ENCODE measurements at places on chromosomes 6 and 20.

DNA sequence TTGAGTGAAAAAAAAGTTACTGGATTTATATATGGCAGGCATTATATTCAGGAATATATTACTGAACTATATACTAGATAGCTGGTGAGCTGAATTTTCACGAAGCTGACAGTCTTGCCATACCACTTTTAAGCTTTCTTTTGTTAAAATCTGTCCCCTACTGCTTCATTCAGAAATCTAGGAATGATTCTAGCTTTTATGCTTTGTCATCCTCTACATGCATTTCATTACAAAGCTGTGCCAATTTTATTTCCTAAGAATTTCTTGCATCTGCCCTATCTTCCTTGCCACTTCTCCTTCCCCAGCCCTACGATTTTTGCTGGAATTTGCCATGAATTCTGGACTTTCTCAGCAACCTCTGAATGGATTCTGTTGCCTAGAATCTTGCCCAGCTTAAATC lies 158.5 kb upstream of the ADGRB3 start:
- DNase-seq, result no peak

- DNase-seq, result no peak
Observed at GRCh38 chr6:10655508-10656055, 38.8 kb downstream of the C6orf52 start.

DNA sequence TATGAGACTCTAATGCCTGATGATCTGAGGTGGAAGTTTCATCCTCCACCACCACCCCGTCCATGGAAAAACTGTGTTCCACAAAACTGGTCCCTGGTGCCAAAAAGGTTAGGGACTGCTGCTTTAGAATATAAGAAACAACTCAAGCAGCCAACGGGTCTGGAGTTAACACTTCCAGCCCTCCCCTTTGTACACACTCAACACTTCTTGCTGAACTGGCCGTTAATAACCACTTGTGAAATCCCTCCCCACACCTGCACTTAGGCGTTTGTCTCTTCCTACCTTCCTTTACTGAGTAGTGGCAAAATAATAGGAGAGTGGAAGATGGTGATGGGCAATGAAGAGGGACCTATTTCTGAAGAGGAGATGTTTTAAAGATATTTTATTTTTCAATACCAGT lies 10.5 kb downstream of the SAYSD1 start:
- no peak for DNase-seq

GRCh38 chr20:7348253-7348652 lies 580.8 kb downstream of the BMP2 start:
- no peak for DNase-seq

DNA sequence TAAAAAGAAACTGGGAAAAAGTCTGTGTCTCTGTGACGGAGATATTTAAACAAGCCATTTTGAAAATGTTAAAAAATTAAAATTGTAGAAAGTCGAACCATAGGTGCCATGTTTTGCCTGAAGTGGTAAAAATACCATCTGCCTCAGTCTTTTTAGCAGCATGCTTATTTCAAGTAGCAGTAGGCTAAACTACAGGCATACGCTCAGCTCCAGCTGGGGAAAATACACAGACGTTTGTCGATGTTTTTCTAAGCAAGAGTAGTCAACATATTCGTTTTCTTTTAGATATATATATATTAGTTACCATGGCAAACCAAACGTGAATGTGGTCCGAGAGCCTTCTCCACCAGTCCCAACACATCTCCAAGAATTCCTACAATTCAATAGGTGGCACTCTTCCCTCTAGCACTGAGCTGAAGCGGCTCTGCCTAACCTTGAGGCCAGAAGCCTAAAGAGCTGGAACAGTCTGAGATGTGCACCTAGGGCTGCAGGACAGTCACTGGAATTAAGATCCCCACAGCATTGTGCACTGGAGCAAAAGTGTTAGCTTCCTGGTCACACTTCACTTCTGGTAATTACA lies 70.2 kb upstream of the BEND3 start:
- DNase-seq, result no peak

DNA sequence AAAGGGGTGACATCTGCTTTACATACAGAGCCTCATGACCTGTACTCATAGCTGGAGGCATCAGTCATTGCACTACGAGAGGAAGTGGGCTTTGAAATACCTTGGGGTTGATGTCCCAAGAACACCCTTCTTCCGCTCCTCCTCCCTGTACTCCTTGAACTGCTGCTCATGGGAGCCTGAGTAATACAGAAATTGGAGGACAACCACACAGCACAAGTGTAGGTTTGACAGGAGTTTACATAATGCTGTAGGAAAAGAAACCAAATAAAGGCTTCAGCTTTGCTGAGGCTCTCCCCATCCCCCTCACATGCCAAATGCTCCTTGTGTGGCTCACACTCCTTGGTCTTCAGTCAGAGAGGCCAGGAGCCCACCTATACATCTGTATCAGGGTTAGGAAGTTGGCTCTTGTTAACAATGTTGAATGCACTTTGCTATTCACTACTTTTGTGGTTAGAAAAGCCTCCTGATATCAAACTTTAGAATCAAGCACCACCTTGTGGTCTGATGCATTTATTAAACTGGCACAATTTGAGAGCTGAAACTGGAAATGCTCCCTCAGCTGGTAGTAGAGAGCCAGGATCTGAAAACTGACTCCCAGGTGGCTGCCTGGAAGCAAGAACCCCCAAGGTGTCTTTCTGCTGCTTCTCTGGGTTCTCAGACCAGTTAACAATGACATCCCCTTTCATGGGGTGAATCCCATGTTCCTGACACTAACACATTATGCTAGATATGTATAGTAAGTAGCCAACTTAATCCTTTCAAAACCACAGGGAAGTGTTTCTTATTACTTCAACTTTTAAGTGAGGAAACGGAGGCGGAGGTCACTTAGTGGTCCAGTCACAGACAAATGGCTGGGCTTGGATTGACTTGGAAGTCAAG lies 56.2 kb upstream of the EDN1 start:
- peak; percentile 72 for DNase-seq

DNA sequence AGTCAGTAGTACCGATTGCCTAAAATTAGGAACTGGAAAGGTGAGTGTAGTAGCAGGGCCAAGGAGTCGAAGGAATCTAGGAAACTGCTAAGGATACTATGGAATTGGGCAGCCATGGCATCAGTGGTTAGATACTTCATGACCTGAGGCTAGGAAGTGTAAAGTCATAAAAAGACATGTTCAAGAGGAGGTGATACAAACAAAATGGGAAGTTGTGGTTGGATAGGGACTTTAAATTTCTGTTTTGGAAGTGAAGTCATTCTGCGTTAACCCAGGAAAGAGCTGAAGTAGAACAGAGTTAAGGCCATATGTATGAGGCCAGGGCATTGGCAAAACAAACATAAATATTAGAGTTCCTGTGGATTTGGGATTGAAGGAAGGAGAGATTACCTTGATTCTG lies 88.6 kb upstream of the TMEM181 start:
- DNase-seq, result no peak

- DNase-seq, result no peak
Observed at GRCh38 chr6:79494841-79495240, 42.4 kb downstream of the LCA5 start.

DNA sequence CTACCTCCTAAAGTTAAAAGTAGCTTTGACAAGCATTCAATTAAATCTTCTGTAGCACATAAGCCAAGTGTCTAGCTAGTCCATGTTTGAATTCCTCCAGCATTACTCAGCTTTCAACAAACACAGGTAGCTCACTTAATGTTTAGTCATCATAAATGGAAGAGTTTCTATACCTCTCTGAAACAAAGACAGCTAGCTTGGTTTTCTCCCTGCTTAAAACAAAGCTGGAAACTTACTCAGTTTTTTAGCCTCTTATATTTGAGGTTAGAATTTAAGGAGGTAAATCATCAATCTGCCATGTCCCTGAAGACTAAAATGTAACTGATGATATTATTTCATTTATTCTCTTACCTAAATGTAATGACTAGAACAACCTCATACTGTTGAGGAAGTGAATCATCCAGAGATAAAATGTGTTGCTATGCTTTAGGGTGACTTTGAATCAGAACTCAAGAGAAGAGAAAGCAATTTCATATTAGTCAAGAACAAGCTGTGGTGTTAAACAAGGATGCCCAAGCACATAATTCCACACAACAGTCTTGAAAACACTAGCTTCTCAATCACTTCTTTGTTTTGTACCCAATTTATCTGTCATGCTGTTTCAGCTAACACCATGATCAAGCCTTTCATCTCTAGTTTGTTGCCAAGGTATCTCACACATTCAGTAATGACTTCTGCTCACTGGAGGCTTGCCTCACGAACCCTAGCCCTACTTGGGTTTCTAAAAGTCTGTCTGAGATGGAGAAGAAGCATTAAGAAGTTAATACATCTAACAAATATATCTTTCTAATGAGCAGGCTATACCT lies 251.9 kb downstream of the EPM2A start:
- peak; percentile 20 for DNase-seq

- no peak for DNase-seq
Observed at GRCh38 chr20:61430228-61430624, 178.2 kb downstream of the CDH4 start.

DNA sequence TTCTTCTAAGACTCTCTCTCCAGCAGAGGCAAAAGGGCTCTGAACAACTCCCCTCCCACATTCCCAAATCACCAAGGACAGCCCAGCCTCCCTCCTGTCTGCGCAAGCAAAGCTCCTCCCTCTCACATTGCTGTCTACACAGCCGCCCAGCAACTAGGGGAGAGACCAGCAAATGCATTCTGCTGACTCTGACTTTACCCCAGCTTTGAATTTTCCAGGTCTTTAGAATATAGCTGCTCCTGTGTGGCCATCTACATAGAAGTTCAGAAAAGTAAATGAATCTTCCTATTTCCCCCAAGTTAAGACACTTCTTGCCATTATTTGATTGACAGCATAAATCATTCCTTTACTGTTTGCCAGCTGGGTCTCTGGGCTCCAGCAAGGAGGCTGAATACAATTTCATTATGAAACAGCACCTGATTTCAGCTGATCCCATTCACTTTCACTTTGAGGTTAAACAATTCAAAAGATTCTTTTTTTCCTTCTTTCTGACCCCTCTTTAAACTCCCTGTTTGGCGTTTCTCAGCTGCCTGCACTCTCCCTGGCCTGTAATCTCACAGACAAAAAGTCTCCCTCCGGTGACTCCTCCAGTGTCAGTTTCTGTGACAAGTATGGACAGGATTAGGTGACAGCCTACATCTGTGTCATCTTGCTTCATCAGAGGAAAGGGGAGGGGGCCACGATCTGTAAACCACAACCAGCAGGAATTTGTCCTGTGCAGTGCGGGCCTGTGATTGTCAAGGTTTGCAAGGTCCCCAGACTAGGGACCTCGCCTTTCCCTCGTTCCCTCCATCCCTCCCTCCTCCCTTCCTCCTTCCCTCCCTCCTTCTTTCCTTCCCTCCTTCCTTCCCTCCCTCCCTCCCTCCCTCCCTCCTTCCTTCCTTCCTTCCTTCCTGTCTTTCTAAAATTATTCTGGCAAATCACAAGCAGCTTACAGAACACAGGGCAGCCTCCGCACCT lies 205.6 kb upstream of the RIN2 start:
- no peak for DNase-seq

DNA sequence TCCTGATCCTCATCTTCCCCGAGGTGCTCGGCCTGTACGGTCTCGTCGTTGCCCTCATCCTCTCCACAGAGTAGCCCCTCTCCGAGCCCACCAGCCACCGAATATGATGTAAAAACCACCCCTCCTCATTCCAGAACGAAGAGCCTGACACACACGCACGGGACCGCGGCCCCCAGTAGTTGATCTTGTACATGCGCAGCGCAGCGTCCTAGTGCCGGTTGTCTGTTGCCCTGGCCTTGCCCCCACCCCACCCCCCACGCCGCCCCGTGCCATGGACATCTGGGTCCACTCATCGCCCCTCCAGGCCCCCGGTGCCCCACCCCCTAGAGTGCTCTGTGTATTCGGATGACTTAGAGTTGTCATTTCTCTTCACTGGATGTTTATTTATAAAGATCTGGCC lies 5.2 kb upstream of the PRPH2 start:
- no peak for DNase-seq

DNA sequence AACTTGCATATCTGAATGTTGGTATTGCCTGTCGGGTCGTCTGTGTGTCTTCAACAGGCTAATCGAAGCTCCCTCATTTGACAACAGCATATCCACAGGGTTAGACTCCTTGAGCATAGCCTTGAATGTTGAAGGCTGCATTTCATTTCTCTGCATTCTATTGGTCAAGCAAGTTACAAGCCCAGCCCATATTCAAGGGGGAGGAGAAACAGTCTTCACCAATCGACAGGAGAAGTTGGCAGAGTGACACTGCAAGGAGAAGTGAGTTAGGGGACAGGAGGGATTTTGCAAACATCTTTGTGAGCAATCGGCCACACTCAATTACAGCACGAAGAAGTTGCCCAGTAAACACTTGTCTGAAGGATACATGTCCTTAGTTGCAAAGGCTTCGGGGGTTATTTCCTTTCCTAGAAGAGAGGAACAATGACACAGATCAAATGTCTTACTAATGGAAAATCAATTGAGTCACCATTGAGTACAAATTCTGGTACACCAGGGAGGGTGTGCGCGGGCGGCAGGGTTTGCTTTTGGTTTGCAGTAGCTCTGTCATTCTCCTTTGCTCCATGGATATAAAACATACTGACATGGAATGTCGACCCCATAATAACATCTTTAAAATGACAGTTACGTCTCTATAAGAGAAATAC lies 60.6 kb upstream of the NT5E start:
- DNase-seq, result no peak

DNA sequence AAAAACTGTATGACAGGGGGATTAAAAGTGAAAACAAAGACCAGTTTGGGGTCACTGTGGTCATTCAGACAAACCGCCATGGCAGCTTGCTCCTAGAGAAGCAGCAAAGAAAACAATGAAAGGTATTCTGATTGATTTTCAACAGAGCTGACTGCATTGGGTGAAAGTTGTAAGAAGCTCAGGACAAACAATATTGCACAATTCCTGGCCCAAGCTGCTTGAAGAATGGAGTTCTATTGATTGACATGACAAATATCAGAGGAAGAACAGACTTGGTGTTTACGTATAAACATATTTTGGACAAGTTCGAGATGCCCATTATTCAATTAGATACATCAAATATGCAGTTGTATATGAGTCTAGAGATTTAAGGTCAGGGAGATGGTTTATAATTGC lies 62.0 kb downstream of the TRIM38 start:
- DNase-seq, result no peak

GRCh38 chr20:57400821-57401564 lies 9.8 kb downstream of the RBM38 start:
- no peak for DNase-seq

- no peak for DNase-seq
Observed at GRCh38 chr6:137309078-137309762, 90.0 kb upstream of the IFNGR1 start.

GRCh38 chr6:66814156-66814555 lies 1107.1 kb upstream of the EYS start:
- no peak for DNase-seq

DNA sequence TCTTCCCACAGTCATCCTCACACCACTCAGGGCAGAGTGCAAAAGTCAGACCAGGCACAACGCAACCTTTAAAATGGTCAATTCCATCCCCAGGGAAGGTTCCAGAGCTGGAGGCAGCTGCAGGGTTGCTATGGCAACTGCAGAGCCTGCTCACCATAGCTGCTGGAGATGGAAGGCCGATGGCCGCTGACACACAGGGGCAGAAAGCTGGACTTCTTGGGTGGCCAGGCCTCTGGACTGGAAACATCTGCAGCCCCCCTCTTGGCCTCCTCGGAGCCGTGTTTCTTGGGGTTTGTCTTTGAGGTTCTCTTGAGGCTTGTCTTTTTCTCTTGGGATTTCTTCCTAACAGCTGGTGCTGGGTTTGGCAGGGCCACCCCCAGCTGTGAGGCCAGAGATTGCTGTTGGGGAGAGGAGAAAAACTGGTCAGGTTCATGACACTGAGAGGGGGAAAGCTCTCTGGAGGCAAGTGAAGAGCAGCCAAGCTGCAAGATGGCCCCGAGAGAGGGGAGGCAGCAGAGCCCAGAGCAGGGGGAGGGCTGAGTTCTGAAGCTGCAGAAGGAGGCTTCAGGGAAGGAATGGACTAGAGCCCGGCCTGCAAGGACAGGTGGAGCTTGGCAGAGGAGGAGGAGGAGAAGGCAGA lies 10.2 kb downstream of the BNIP5 start:
- no peak for DNase-seq
